Cortex of kidney (tissue), 1 donor: ENCODE measurements at places on chromosomes 16 and 17.

DNA sequence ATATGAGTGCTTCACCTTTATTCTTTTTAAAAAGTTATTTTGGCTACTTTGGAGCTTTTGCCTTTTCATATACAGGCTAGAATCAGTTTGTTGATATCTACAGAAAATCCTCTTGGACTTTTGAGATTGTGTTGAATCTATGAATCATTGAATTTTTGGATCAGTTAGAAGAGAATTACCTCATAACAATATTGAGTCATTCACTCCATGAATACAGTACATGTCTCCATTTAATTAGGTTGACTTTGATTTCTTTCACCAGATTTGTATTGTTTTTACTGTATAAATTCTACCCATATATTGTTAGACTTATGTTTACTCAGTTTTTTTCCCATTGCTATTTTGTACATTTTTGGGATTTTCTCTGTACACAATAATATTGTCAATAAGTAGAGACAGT lies 54.4 kb downstream of the TAOK1 start:
- no peak for DNase-seq

DNA sequence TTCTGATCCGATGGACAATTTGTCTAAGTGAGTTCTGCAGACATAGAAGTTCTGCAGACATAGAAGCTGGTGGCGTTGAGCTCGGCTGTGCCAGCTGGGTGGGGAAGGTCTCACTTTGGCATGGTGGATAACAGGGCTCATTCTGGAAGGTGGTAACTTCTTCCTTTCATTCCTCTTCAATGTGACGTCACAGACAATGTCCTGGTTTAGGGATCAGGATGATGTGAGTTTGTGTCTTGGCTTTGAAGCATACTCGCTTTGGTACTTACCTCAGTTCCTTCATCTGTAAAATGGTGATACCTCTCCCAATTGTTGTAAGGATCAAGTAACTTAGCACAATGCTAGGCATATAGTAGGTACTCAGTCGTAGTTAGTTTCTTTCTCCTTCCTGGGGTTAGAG lies 408.8 kb upstream of the ASIC2 start:
- no peak for DNase-seq

- DNase-seq = no peak
These were observed 158.9 kb upstream of the NOG start for GRCh38 chr17:56434610-56435009.

- no peak for DNase-seq
These were observed 6.0 kb downstream of the IL34 start for GRCh38 chr16:70652322-70652721.

GRCh38 chr17:82103553-82104451 lies 5.8 kb upstream of the FASN start:
- DNase-seq = no peak

DNA sequence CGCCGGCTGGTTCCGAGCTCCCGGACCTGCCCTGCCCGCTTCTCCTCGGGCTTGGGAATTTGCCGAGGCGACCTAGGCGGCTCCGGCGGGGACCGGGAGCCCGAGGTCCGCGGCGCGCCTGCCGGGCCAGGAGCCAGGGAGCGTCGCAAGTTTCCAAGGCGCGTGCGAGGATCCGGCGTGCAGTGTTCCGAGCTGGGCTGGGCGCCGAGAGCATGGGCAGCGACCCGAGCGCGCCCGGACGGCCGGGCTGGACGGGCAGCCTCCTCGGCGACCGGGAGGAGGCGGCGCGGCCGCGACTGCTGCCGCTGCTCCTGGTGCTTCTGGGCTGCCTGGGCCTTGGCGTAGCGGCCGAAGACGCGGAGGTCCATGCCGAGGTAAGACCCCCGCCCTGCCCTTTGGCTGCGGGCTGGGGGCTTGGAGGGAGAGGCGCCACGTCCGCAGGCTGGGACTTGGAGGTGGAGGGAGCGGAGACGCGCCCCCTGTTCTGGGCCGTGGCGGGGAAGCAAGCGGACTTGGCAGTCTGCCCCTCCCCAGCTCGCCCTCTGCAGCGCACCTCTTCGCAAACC lies 668 bp downstream of the MMP15 start:
- DNase-seq = no peak

GRCh38 chr16:23608194-23608593 lies 12.1 kb upstream of the NDUFAB1 start:
- no peak for DNase-seq

- no peak for DNase-seq
These were observed 20.9 kb downstream of the COIL start for GRCh38 chr17:56939869-56940484.

DNA sequence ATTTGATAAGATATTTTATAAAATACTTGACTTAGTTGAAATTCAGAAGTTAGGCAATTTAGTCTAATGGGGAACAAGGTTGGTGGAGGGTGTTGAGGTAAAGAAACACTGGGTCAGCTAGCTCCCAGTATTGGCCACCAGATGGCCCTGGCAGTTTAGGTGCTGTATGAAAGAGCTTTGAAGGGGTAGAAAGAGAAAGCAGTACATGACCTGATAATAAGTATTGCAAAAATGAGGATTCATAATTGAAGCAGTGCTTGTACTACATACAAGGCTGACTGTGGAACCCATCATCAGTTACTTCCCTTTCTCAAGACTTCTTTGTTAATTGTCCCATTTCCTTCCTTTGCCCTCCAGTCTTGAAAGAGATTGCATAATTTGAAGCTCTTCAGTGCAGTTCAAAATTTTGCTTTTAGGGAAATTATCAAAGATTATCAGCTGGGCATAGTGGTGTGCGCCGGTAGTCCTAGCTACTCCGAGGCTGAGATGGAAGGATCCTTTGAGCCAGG lies 29.4 kb downstream of the TANC2 start:
- no peak for DNase-seq

GRCh38 chr16:92431-93339 lies 14.7 kb downstream of the MPG start:
- no peak for DNase-seq

DNA sequence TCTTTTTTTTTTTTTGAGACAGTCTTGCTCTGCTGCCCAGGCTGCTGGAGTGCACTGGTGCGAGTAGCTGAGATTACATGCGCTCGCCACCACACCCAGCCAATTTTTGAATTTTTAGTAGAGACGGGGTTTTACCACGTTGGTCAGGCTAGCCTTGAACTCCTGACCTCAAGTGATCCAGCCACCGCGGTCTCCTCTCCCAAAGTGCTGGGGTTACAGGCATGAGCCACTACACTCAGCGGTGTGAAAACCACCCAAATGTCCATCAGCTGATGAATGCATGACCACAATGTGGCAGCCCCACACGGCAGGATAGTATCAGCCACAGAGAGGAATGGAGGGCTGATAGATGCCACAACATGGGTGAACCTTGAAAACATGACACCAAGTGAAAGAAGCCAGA lies 2.1 kb downstream of the P2RX5 start:
- DNase-seq = no peak

DNA sequence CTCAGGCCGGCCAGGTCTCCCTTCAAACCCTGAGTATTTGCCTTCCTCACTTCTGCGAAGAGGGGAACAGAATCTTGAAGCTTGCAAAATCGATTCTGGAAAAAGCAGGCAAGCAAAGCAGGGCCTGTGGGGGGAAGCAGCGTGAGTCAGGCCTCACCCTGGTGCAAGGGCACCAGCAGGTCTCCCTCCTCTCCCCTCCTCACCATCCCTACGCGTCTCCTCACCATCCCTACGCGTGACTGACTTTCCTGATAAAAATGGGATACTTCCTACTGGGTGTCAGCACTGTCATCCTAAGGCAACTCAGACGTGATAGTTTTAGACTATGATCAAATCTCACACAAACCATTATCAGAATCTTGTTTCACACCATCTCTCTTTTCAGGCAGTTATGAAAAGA lies 12.1 kb downstream of the CMTM3 start:
- no peak for DNase-seq

- no peak for DNase-seq
These were observed 5.4 kb upstream of the SLC5A2 start for GRCh38 chr16:31477220-31478216.

- DNase-seq = no peak
These were observed 603 bp upstream of the MRTFB start for GRCh38 chr16:14070555-14070876.

DNA sequence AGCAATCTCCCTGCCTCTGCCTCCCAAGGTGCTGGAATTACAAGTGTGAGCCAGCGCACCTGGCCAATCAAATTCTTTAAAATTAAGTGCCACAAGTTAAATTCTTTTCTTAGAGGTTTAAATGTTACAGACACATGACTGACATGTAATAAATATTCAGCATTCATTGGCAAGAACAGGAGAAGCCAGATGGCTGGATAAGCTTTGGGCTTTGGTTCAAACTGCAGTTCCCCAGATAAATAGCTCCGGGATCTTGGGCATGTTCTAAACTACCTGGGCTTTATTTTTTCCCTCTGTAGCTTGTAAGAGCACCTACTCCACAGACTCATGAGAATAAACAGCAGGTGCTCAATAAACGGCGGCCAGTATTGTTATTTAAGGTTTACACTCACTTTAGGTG lies 34.1 kb downstream of the ABAT start:
- no peak for DNase-seq

GRCh38 chr17:51610155-51610554 lies 349.8 kb downstream of the UTP18 start:
- no peak for DNase-seq

DNA sequence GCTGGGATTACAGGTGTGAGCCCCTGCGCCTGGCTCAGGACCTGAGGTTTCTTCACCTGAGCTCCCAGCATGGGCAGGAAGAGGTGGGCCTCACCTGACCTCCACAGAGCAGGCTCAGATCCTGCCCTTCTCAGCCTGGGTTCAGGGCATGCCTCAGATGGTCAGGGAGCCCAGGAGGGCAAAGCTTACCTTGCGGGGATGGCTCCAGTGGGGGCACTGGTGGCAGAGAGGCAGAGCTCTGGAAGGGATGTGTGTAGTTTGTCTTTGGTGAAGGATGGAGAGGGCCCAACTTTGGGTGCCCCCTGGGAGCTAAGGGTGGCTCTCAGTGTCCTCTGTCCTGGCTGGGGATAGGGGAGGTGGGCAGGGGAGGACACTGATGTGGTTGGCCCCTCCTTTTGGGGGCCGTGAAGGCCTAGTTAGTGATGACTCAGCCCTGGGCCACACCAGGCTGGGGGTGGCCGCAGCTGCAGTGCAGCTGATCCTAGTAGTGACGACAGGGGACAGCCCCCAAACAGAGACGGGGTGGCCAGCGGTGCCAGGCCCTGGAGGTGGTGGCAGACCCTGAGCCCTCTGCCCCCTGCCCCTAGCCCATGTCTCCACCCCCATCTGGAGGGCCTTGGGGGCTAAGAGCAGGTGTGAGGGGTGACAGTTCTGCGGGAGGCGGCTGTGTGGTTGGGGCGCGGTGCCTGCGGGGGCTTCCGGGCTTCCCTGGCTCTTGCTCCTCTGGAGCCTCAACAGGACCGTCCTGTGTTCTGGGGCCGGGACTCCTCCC lies 5.8 kb downstream of the NHERF2 start:
- DNase-seq = no peak

DNA sequence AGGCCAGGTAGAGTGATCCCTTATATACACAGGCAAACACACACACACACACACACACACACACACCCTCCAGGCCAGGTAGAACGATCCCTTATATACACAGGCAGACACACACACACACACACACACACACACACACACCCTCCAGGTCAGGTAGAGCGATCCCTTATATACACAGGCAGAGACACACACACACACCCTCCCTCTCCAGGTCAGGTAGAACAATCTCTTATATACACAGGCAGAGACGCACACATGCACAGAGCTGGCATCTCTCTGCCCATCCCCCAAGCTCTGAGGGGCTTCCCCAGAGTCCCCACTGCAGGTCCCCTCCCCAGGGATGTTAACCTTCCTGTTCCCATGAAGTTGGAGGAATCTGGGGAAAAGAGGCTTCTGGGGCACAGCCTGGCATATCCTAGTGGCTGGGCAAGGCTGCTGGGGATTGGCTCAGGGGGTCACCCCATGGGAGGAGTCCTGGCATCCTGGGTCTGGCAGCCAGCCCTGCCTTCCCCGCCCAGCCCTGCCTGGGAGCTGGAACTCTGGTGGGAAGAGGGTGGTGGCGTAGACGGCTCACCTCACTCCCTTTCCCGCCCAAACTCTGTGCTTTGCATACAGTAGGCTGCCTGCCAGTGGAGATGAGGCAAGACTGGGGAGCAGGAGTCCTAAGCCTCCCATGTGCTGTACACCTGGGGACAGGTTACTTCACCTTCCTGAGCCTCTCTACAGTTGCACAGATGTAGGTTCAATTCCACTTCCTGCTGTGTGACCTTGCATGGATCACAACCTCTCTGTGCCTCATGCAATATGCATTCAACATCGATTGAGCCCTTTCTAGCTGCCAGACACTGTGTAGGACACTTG lies 41.8 kb downstream of the TEKT5 start:
- DNase-seq = no peak

- no peak for DNase-seq
These were observed 14.6 kb downstream of the ENDOV start for GRCh38 chr17:80429356-80430275.

- no peak for DNase-seq
These were observed 19.4 kb downstream of the LYRM9 start for GRCh38 chr17:27873746-27874145.

- no peak for DNase-seq
These were observed 232.4 kb downstream of the IRX3 start for GRCh38 chr16:54053891-54054820.

DNA sequence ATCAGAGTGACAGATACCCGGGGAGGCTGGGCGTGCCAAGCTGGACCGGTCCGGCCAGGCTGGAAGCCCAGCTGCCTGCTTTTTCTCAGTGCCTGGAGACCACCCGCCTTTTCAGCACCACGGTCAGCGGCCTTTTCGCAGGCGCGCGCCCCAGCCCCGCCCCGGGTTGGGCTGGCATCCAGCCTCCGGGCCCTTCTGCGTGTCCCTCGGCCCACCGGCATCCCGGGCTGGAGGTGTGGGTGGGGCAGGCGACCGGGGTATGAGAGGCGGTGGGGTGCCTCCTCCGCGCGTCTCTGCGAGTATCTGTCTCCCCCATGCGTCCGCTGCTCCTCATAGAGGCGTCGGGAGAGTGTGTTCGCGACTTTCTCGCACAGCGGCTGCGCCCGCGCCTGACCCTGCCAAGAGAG lies 102.5 kb downstream of the MRM1 start:
- DNase-seq = no peak

- DNase-seq = no peak
These were observed 12.1 kb upstream of the CBFB start for GRCh38 chr16:67016681-67017420.

- DNase-seq = no peak
These were observed 263.3 kb upstream of the CDH5 start for GRCh38 chr16:66103211-66103610.

DNA sequence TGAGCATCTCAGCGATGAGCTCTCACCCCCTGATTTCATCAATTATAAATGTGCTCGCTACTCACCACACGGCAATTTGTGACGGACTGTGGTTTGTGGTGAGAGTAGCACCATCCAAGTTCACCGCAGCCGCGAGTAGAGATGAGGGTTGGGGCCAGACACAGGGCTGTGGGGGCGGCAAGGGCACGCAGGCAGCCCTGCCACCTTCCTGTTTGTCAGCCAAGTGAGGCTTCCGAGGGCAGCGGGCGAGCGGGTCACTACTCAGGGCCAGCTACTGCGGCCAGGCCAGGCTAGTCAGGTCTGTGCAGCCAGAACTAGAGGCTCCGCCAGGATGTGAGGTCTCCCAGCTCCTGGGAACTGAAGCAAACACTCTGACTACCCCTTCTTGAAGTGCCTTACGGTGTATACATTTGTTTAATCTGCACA lies 39.6 kb upstream of the MEOX1 start:
- no peak for DNase-seq
